ENCODE measurements at places on chromosomes 7 and 10.

DNA sequence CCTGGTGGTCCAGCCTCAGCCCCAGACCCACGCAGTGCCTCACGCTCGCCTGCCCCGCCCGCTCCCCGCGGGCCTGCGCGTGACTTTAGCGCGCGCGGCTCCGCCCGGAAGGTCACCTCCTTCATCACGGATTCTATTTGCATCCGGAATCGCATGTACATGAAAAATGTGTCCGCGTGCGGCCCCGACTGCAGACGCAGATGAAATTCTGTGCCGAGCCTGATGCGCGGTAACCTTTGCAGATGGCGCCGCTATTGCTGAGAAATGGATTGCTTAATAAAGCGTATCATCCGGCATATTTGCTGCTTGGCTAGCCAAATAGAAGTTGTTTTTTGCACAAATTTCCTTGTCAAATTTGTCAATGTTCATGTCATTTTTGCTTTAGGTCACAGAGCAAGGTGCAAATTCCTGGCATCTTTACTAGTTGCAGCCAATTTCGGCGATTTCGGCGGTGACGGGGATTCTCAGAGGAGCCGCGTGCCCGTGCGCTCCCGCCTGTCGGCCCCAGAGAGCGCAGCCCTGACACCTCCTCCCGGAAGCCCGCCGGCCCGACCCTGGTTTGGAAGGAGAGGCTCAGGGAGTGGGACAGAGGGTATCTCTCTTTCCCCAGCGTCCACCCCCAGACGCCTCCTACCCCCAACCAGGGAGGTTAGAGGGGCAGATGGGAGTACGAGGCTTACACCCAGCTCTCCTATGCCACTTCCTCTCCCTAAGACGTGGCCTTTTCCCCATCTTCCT, 85.9 kb upstream of the PAX2 start:
- DNase-seq = no peak

GRCh38 chr10:34078745-34079470, 736.2 kb downstream of the PARD3 start:
- no peak for DNase-seq

DNA sequence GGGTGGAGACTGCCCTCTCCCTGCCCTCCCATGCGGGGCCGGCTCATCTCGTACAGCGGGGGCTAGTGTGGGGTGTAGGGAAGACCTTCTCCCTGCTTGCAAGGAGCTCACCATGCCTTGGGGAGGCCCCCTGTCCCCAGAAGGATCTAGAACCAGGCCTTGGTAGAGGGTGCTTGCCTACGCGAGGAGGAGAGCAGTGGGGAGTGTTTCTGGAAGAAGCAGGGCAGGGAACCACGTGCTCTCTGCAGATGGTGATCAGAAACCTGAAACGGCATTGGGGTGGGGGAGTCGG, 2.7 kb downstream of the MAFK start:
- DNase-seq = no peak

- DNase-seq = no peak
Measured at GRCh38 chr7:48634116-48634632, 290.2 kb upstream of the CDC14C start.

DNA sequence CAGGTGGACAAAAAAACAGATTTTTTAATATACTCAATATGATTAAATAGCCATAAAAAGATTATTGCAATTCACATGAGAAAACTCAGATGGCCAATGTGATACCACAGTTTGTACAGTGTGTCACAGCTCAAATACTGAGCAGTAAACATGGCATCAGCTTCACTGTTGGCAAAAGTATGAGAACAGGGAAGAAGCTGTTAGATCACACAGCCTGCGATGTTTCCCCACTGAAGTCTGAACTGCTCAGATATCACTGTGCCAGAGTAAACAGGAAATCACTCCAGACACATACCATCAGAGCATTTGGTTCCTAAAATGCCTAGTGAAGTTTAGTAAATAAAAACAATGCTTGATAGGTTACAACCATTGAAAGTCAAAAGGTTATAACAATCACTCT, 347.8 kb downstream of the ETV1 start:
- DNase-seq = no peak

DNA sequence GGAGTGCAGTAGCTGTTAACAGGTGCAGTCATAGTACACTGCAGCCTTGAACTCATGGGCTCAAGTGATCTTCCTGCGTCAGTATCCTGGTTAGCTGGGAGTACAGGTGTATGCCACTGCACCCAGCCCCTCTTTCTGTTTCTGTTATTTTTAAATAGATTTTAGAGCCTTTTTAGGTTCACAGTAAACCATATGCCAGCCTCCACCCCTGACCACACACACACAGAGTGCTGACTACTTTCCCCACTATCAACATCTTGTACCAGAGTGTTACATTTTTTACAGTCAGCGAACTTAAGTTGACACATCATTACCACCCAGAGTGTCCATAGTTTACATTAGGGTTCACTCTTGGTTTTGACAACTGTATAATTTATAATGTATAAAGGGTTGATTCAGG, 32.1 kb downstream of the MARCHF5 start:
- no peak for DNase-seq

GRCh38 chr10:5944389-5945189, 32.8 kb downstream of the IL15RA start:
- no peak for DNase-seq

DNA sequence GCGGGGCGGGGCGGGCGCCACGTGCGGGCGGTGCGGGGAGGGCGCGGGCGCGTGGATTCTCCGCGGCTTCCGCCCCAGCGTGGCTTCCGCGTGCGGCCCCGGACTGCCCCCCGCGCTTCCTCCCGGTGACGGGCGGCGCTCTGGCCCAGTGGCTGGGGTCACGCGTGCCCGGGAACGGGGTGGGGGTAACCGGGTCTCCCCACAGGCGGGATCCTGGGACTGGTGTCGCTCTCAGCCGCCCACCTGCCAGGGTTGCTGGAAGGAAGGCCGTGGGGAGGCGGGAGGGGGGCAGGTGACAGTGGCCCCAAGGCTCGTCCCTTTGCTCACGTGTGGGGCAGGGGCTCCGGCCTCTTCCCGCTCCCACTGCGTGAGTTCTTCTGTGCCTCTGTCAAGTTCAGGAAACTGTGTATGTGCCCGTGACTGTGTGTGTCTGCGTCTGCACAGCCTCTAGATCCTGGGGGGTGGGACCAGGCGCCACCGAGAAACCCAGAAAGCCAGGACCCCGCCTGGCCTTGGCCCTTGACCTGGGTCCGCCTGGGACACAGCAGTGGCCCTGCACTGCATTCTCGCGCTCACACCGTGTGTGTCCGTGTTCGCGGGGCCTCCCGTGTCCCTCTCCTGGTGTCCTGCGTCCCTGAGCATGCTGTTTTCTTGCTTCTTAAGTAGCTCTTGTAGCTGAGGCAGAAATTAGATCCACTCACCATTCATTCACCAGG, 919 bp downstream of the MAFK start:
- no peak for DNase-seq

DNA sequence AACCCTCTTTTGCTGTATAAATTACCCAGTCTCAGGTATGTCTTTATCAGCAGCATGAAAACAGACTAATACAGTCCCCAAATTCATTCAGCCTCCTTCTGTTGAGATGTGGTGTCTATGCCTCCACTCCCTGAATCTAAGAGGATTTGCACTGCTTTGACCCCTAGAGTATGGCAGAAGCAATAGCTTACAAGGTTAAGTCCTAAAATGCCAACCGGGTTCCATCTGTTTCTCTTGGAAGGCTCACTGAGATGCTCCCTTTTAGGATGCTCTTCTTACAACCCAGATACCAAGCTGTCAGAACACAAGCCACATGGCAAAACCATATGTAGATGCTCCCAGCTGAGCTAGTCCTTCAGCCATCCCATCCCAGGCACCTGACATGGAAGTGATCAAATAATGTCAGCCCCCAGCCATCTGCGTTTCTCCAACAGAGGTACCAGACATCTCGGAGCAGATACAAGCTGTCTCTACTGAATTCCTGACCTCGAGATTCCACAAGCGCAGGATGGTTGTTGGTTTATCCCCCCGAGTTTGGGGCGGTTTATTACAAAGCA, 20.2 kb downstream of the CALN1 start:
- DNase-seq = no peak

DNA sequence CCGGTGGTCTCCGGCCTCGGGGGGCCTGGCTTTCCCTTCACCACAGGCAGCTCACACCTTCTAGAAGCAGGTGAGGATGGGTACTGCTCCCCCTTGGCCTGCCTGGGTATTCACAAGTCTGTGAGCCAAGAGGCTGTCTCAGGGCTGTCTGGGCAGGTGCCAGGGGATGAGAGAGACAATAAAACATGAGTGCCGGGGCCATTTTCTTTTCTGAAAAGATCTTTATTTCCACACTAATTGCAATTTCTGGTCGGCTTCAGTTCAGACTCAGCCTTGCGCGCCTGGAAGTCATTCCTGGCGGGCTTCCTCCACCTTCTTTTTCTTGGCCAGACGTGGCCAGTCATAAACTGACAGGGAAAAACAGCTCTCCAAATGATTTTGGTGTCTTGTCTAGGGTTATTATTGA, 171.2 kb downstream of the ARHGAP12 start:
- DNase-seq = no peak

DNA sequence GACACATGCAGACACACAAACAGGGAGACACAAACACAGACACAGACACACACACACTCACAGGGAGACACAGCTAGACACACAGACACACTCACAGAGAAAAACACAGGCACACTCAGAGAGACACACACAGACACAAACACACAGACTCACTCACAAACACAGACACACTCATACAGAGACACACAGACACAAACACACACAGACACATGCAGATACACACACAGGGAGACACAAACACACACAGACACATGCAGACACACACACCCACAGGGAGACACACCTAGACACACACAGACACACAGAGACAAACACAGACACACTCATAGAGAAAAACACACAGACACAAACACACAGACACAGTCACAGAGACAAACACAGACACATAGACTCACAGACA, 67.9 kb downstream of the ADARB2 start:
- no peak for DNase-seq

DNA sequence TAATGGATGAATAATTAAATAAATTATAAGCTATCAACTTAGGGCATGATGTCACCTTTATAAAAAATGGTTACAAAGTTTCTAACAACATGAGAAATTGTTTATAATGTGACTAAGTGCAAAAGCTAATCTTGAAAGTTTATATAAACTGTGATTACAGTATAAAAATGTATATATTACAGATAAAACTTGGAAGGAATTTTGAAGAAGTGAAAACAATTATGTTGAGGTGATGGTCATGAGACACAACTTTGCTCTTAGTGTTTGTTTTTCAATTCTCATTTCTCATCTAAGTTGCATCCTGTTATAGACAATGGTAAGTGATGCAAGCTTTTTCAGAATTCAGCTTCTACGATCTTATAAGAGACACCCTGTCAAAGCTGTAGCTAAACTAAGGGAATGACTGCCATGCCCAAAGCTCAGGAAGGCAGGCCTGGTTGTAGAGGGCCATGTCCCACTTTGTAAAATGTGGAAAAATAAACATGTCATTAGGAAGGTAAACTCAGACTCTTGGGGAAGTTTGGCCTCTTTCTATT, 23.9 kb downstream of the MACC1 start:
- DNase-seq = no peak

DNA sequence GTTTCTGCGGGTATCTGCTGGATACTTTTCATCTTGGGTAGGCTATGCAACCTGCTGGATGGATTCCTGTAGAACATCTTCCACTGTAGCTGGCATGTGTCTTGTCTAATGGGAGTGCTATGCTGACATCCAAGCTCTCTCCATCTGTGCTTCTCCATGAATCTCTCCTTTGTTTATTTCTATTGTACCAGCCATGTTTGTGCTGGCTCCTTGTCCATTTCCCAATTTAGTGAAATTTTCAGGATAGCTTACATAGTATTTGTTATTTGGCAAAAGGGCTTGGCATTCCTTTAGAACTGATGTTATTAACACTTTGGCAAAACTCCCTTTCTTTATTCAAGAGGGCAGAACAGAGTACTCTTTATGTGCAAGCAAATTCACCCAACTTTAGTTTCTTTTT, 198.0 kb downstream of the CSTF2T start:
- no peak for DNase-seq

DNA sequence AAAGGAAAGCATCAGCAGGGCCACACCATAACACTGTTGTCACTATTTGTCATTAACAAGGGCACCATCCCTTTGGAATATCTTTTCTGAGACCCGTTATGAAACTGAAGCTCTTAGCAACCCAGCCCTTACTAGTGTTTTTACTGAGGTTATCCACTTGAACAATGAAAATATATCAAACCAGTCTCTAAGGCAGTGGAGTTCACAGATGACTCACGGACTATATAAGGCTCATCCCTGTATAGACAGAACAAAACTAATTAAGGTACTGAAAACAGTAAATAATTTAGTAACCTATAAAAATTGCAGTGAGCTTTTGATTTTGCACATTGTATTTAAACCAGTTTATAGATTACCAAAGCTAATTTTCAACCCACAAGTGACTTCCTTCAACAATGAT, 196.0 kb downstream of the ELAPOR2 start:
- DNase-seq = no peak

DNA sequence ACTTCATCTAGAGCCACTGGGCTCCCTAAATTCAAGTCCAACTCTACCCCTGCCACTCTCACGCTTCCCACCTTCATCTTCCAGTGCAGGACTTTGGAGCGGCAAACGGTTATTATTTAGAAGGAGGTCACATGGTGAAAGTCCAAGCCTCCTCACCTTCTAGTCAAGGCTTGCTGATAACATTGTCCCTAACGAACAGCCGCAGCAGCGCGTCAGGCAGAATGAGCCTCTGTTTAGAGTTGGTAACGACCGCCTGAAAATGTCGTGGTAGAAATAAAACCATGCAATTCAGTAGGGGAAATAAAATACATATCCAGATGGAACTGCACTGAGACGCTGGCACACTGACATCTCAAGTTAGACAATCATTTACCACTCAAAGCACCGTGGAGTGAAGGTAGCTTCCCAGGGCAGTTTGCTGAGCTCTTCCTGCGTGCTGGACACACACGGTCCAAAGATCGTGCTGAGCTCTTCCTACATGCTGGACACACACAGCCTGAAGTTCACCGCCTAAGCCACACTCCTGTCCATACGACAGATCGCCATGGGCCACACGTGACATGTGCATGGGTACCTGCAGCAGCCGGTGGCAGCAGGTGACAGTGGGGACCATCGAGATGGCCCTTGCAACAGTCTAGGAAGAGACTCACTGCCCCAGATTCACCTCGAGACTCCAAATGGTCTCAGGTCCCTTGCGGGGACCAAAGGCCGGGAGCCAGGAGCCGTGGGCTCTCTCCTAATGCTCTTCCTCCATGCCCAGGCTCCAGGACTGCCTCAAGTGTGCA, 323.5 kb downstream of the PTPRN2 start:
- no peak for DNase-seq

Data from common myeloid progenitor, CD34-positive (primary cell).